Urinary bladder (tissue), 4 donors: ENCODE measurements at places on chromosomes 11 and 22. TPM values are rescaled to one million over a fixed set of nuclear protein-coding genes. Genes with fewer than 3 reads are reported as not detected.

CARD16 gene
- 16.2 TPM for total RNA-seq

ALDH3B2 gene
- 2.6 TPM for total RNA-seq

VPREB3 gene
- not detected for total RNA-seq

C22orf31 gene
- total RNA-seq, result not detected

KCNJ5 gene
- total RNA-seq, result 0.53 TPM

XRRA1 gene
- total RNA-seq, result 35.6 TPM

NPTXR gene
- 4.2 TPM for total RNA-seq

KIRREL3 gene
- total RNA-seq, result 1.0 TPM

MPZL3 gene
- total RNA-seq, result 4.7 TPM

OR2AT4 gene
- 0.05 TPM for total RNA-seq

OR8D4 gene
- 0.21 TPM for total RNA-seq

CECR2 gene
- 2.4 TPM for total RNA-seq

MS4A14 gene
- total RNA-seq, result 0.37 TPM

TIMP3 gene
- 217 TPM for total RNA-seq

KCNJ1 gene
- total RNA-seq, result not detected

CD3D gene
- total RNA-seq, result 0.69 TPM

GAB4 gene
- total RNA-seq, result not detected

KCNE3 gene
- 6.8 TPM for total RNA-seq

MAPK8IP2 gene
- total RNA-seq, result 1.2 TPM

ENTHD1 gene
- total RNA-seq, result not detected

YAP1 gene
- total RNA-seq, result 129 TPM

ACR gene
- not detected for total RNA-seq

SLC15A3 gene
- 12.7 TPM for total RNA-seq

SH3BP1 gene
- total RNA-seq, result 10.9 TPM

MUC2 gene
- not detected for total RNA-seq

DCHS1 gene
- 49.2 TPM for total RNA-seq

FAM83F gene
- total RNA-seq, result 3.1 TPM

PLEKHB1 gene
- total RNA-seq, result 1.0 TPM

JAML gene
- 6.5 TPM for total RNA-seq

POLA2 gene
- total RNA-seq, result 10.3 TPM
